T47D (cell line): ENCODE measurements at places on chromosomes 3 and 15.

DNA sequence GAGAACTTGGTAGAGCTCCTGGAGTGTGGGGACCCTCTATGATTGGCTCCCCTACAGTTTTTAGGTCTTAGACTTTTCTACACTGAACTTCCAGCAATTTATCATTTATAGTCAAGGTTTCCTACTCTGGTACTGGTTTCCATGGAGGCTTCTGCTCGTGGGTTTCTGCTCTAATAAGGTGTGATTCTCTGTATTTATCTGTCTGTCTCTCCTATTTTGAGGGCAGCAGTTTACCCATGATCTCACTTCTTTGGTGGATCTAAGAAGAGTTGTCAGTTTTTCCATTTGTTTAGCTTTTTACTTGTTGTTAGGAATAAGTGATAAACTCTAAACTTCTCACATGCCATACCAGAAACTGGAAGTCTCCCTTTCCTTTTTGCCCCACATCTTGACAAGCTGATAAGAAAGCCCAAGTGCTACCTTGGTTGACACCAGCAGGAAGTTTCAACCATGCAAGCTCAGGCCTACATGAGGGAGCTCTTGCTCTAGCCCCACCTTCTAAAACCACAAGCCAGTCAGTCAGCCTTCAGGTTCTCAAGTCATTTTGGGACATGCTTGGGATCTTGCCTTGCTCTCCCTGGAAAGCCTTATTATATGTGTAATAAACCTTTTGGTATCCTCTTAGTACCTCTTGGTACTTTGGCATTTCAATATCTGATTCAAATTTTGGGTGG lies 10.0 kb downstream of the TIMMDC1 start:
- no peak for DNase-seq

GRCh38 chr15:83514584-83514983 lies 67.4 kb downstream of the SH3GL3 start:
- DNase-seq, result no peak

GRCh38 chr15:48992545-48992944 lies 28.8 kb upstream of the SHC4 start:
- DNase-seq, result no peak

DNA sequence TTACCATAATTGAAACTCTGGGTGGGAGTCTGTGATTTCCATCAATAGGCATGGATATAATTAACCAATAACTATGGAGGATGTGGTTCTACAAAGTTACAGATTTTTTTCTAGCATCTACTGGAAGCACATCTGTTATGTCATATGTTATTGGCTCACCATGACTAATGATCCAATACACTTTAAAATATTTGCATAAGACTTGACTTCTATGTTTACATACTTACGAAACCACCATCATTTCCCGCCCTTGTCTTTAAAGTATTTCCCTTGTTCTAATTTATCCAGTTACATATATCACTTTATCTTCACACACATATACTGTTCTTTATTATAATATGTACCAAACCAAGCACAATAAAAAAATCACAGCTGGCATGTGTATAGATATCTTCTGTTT lies 380.3 kb upstream of the CBLB start:
- no peak for DNase-seq

GRCh38 chr3:99633887-99634558 lies 4.4 kb upstream of the COL8A1 start:
- no peak for DNase-seq

DNA sequence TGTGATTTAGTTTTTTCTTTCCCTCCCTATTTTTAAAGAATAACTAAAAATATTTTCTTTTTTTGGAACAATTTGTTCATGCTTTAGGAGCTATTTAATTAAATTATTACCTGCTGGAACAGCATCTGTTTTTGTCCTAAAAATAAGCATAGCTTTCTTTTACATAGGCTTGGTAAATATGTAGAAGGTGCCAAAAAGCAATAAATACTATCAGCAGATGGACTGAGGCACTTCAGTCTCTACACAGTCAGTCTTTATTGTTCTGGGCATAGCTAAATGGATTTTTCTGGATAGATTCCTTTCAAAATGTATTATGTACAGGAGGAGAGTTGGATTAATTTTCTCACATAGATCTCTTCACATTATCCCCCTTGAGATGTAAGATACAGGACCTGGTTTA lies 223.5 kb downstream of the NAALADL2 start:
- DNase-seq, result no peak

DNA sequence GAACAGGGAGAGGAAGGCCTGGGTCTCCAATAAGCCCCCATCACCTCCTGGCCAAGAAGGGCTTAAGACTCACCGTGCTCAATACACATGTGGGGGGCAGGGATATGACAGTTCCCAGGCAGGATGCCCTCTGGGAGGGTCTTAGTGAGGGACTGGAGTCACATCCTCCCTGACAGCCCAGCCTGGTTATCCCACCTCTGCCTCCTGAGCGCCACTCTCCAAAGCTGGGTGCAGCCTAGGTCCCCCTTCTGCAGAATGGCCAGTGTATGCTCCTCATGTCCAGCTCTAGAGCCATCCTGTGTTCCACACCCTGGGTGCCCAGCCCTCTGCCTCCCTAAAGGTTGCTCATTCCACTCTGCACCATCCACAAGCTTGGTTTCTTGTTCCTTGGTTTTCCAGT lies 1.2 kb upstream of the SHISA5 start:
- DNase-seq, result no peak

DNA sequence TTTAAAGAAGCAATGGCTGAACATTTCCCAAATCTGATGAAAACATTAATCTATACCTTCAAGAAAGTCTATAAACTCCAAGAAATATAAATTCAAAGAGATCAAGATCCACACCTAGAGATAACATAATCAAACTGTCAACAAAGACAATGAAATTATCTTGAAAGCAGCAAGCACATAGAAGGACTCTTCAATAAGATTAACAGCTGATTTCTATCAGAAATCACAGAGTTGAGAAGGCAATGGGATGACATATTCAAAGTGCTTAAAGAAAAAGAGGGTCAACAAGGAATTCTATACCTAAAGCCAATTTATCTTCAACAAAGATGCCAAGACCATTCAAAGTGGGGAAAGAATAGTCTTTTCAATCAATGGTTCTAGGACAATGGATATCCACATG lies 41.1 kb upstream of the LAMP3 start:
- no peak for DNase-seq

DNA sequence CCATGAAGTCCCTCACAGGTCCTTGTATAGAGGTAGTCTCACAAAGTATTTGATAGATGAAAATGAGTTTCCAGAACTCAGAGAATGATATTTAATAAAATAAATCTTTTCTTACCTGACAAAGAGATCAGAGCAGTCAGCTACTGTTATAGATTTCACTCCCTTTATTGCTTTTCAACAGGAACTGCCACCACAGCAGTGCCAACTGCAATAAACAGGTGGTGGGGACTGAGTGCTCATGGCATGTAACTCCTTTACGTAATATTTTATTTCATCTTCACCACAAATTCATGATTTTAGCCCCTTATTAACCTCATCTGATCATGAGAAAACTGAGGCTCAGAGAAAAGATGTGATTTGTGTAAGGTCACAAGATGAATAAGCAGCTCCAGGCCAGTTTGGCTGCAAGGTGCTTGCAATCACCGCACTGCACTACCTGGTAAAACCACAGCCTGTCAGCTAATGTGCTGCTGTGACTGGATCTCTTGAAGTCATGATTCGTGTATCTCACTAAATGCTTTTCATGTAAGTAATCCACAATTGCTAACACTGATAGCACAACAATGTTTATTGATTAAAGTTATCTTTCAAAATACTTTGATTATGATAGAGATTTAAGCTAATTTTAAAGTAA lies 78.8 kb downstream of the WNT5A start:
- DNase-seq, result no peak
